Dermis blood vessel endothelial cell (primary cell): ENCODE measurements at places on chromosomes 12 and 14. TPM values are rescaled to one million over a fixed set of nuclear protein-coding genes. Genes with fewer than 3 reads are reported as not detected.

Gene CCDC60
- total RNA-seq, result not detected in 2 replicates

Gene CLEC1B
- not detected in 2 replicates for total RNA-seq

GRCh38 chr12:99495799-99496198 lies 151.8 kb upstream of the GARIN6 start:
- no peak for DNase-seq

- DNase-seq, result no peak
These were observed 226.0 kb downstream of the PCNX1 start for GRCh38 chr14:71133296-71133695.

- DNase-seq, result no peak
These were observed 47.6 kb upstream of the FERMT2 start for GRCh38 chr14:52998376-52999015.

Gene MMP17
- total RNA-seq, result 10.0 and 14.0 TPM in 2 replicates

DNA sequence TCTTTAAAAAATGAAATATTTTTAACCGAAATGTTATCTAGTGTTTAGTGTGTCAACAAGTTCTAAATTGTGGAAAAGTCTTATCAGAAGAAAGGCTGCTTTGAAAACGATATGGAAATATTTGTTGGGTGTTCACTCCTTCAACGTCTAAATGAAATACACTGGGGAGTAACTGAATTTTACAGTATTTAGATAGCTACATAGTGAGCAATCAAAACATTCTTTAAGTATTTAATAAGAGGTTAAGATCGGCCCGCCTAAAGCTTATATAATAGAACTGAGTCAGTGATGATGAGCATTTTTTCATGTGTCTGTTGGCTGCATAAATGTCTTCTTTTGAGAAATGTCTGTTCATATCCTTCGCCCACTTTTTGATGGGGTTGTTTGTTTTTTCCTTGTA lies 228.3 kb downstream of the RAD51B start:
- no peak for DNase-seq

DNA sequence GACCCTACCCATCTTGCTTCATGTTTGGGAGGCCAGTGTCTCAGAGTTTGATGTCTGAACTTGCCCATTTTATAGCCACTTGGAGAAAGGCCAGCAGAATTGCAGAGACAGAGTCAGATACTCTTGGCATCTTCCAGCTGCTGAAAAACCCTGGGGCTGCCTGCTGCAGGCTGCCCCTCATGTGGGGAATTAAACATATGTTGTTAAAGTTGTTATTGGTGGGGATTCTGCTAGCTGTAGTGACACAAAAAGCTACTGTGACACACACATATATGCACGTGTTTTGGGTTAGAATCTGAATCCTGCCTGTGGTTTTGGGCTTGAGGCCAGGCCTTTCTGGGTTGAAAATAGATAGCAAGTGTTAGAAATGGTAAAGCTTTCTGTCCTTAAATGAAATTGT lies 1288.4 kb downstream of the AACS start:
- no peak for DNase-seq

Gene RPS26
- total RNA-seq, result 199 and 372 TPM in 2 replicates

Gene TAS2R46
- 2.4 and 3.6 TPM in 2 replicates for total RNA-seq

DNA sequence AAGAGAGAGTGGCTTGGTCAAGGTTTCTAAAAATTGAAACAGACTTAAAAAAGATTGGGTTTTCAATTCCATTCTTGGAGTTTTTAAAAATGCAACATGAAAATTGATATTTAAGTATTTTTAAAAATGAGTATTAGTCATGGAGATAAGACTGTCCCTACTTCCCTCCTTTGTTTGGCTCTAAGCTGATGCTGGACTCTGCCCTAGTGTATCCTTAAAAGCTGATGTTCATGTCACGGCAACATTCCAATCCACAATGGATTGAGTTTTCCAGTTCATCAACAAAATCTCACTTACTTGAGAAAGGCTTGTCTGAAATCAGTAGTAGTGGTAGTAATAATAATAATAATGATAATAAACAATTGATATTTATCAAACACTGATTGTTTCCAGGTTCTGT lies 119.0 kb upstream of the SLC38A2 start:
- DNase-seq, result peak; percentile 90

- no peak for DNase-seq
These were observed 10.2 kb upstream of the ITGB7 start for GRCh38 chr12:53217051-53217930.

- DNase-seq, result no peak
These were observed 3.3 kb upstream of the PSMC6 start for GRCh38 chr14:52703664-52704063.

DNA sequence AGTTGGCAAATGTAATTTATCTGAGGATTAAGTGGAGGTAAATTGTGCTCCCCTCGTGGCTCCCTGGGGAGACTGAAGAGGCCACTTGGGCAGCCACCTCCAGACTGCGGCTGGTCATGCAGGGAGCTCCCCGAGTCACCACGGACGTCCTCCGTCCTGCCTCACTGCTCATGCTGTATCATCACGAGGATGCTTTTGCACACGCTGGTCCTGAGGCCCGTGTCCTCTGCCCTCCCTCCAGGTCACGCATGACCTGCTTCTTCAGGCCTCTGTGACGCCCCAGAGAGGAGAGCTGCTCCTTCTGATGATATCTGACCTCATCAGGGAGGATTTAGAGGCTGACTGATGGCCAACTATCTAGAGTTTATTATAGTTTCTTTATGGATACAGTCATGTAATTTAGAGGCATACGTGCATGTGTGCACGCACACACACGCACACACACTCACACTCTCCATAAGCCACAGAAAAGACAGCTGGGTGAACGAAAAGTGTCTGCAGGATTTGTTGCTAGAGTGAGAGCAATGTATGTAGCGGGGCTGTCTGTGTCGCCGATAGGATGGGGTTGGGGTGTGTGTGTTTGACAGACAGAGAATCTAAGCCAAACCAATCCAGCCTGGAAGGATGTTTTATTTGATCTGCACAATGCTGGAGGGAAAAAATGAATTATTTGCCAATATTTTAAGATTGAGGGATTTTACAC lies 160.0 kb downstream of the ADGRD1 start:
- DNase-seq, result no peak

Gene GPR137C
- 1.4 and 2.2 TPM in 2 replicates for total RNA-seq

Gene SLC5A8
- total RNA-seq, result not detected in 2 replicates

Gene REP15
- 7.0 and 10.9 TPM in 2 replicates for total RNA-seq

Gene LMBR1L
- 101 and 122 TPM in 2 replicates for total RNA-seq

GRCh38 chr12:40158592-40159111 lies 52.8 kb upstream of the SLC2A13 start:
- DNase-seq, result no peak

Gene LRRIQ1
- total RNA-seq, result 0.37 and 0.68 TPM in 2 replicates

DNA sequence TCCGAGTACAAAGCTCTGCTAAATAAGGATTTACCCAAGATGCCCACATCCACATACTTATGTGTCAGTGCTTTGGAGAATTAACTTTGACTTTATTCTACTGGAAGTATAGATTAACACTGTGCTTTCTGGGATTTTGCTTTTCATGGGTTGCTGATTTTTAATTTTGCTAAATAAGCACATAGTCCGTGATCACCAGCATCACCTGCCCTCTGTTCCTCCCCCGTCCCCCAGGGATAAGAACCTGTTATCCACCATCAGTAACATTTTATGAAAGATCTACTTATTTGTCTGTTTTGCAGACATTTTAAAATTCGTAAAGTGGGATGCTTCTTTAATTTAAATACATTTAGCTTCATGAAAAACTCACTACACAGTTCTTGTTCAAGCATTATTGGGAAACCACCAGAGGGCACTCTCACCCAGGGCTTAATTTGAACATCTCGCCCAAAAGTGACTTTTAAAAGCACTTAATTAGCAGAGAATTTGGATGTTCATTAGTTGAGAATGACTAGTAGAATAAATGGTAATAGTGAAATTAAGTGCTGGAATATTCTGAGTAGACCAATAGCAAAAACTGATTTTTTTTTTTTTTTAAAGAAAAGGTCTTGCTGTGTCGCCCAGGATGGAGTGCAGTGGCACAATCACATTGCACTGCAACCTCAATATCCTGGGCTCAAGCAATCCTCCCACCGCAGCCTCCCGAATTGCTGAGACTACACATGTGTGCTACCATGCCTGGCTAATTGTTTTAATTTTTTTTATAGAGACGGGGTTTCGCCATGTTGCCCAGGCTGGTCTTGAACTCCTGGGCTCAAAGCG lies 35.7 kb downstream of the MRPL42 start:
- peak; percentile 73 for DNase-seq

Gene ZNF84
- total RNA-seq, result 20.5 and 31.0 TPM in 2 replicates
